ENCODE measurements at places on chromosomes 12 and 14.

DNA sequence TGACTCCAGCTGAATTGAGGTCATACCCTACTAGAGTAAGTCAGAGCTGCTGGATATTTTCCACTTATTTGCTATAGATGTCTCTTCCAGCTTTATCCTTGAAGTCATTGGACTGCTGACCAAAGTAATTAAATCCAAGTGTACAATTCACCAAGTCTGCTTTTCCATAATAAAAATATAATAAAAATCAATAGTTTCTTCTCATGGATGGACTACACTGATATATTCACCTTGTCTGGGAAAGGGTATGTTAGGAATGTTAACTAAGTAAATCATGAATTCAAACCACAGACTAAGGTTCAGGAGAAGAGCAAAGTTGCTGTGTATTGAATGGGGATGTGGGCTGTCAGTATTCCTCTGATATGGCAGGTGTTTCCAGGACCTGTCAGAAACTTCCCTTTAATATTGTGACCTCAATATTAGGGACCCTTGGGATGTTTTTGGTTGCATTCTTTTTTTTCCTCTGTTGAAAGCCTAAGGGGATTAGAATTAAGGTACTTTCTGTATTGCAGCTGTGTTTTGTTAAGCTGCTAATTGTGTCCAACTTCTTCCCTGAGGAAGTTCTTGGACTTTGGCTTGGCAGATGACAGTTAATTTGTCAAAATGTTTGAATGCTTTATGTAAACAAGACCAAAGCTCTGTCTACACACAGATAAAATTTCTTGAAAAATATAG, 284.0 kb downstream of the ATP23 start:
- no peak for DNase-seq

DNA sequence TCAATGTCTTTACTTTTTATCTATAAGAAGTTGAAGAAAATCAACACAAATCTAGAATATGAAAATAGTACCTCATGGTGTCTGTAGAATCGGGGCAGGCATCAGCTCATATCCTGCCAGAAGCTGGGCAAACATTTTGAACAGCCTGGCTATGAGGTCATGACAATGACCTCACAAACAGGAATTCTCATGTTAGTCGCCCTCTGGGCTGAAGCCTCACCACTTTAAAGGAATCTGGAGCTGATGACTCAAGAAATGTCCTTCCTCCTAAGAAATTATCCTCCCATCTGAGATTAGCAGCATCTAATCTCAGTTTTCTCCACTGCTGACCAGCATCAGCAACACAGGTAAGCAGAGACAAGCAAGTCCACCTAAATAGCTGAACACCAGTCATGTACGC, 27.1 kb downstream of the CLIP1 start:
- peak; percentile 81 for DNase-seq

GRCh38 chr12:96206936-96207662, 12.9 kb downstream of the ELK3 start:
- no peak for DNase-seq

DNA sequence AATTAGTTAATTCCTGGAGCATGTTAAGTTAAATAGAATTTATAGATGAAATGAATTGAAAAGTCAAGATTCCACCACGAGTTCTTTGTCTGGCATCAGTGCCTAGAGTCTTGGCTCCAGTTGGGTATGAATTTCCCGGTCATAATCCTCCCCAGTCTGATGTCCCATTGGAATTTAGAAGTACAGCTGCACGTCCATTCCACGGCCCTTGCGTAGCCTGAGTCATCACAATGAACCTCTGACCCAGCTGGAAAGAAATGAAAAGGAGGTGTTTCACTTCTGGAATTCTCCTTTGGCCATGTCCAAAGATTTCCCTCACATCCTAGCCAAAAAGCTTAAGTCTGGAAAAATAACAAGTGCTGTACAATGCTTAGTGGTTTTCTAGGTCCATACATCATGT, 122.7 kb downstream of the KICS2 start:
- peak; percentile 77 for DNase-seq

DNA sequence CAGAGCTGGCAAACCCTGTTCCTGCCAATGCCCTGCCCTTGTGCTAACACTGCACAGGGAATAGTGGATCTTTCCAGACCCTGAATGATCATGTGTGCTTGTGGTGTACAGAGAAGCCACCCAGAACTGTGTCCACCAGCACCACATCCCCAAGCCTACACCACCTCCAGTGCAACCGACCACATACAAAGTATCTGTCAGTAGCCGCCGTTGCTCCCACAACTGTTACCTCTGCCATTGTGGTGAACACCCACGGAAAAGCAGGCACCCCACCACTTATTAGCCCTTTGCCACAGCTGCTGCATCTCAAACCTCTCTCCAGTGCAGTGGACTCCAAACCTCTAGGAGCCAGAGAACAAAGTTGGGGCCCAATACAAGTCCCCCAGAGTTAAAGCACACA, 1049.6 kb downstream of the TRHDE start:
- no peak for DNase-seq

DNA sequence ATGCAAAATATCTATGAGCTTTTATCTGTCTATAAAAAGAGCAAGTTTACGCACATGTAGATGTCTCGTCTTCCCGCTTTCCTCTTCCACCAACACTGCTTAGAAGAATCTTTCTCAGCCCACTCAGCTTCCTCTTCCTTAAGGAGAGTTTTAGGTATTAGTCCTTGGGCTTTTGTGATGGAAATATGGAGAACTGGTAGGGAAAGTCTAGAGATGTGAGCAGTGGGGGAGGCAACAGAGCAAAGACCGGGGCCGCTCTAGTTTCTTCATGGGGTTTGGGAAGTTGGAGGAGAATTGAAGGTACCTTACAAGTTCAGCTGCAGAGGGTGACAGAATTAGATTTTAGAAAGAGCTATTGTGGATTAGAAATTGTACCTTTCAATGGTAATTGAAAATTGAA, 56.3 kb upstream of the CPNE8 start:
- DNase-seq, result no peak

- DNase-seq, result no peak
Measured at GRCh38 chr12:89710873-89711750, 2.5 kb upstream of the ATP2B1 start.

GRCh38 chr12:10701131-10701681, 21.9 kb downstream of the YBX3 start:
- DNase-seq, result no peak

- no peak for DNase-seq
Measured at GRCh38 chr14:47746986-47747385, 71.6 kb upstream of the MDGA2 start.

Data from kidney tubule cell (primary cell).